ENCODE measurements at places on chromosomes 3 and 15.

DNA sequence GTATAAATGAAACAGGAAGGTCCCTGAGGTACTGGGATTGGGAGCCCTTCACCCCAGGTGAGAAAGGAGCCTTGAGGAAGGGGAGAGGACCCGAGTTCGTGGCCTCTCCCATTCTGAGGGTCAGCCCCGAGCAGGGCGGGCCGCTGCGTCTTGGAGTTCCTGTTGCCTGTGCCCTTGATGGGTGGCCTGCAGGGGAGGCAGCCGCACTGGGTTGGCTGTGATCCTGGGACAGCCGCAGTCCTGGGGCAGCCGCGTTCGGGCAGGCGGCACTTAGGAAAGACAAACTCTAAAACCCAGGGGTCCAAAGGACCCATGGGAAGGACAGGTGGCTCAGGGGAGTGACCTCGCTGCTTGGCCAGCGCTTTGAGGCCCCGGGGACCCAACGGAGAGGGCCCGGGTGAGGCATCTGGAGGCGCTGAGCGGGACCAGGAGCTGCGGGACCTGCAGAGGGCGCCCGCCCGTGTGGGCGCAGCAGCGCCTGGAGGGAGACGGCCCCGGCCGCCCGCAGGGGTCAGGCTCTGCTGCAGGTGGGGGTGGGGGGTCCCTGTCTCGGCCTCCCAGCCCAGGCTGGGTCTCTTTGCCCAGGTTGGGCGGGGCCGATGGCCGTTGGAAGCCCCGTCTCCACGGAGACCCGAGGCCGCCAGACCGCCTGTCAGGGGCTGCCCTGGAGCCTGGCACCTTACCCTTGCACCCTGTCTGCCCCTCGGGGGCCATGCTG lies 65.1 kb downstream of the HMCES start:
- no peak for DNase-seq

DNA sequence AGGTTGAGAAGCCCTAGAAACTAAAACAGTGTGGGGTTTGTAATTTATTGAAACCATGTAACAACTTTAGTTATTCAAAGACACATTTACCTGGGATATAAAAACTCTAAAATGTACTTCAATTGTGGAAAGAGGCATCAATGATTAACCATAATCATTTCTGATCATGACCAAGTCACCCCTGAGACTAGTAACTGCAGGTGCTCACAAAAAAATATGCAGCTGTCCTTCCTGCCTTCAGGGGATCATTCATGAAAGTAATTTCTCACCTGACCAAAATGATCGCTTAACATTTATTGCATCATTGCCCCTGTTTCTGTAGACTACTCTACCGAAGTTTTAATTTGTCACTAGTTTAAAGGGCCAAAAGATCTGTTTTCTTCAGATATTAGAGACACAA lies 9.0 kb downstream of the ACP3 start:
- DNase-seq, result no peak

DNA sequence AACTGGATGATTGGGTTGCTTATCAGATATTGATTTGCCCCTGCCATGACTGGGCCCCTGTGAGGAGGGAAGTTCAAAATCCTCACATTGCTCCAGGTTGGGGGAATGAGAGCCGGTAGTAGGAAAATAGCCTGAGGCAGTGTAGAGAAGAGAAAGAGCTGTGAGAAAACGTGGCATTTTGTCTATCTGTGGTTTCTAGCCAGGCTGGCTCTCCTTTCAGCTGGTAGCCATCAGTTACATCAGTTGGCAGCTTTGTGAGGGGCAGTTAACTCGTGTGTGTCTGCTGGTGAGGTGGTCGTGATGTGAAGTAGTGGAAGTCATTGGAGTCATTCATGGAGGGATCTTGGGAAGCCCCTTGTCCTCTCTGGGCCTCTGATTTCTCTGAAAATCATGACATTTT lies 5.2 kb downstream of the ESYT3 start:
- DNase-seq, result no peak

DNA sequence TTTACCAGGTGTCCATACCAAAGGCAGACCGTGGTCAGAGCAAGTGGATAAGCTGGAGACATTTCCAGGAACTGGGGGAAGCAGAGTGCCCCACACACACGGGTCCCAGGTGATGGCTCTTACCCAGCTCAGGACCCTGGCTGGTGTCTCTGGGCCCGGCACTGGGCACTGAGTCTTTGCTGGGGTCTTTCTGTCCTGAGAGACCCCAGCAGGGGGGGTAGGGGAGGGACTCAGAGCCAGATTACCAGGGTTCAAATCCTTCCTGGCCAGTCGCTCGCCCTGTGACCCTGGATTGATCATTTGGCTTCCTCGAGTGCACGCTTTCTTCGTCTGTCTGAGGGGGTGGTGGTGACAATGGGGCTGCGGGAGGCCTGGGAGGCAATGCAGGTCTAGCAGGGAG lies 95.7 kb downstream of the PLXNA1 start:
- DNase-seq, result no peak

DNA sequence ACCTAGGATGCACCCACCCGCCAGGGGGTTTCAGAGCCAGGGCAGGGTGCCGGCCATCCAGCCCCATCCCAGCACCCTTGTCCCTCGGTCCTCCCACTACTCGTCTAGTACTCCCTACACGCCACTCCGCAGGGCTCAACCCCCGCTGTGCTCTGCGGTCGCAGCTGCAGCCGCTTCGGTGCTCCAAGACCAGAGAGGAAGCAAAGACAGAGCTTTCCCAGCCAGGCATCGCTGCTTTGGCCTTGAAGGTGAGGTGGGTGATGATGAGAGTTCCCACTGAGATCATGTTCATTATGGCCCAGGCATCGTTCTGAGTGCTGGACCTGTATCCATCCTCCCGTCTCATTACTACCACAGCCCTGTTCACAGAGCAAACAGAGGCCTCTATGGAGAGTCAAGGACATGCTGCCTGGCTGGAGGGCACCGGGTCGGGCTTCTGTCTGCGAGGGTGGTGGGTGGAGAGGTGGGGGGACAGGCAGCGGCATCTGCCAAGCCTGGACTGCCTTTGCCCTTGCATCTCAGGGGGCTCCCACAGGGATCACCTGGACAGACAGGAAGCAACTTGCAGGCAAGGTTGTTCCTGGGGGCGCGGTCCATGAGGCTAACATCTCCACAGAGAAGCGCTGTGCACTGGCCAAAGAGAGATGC lies 66.9 kb downstream of the KLF13 start:
- DNase-seq, result no peak

- no peak for DNase-seq
These were observed 22.9 kb downstream of the NBEAL2 start for GRCh38 chr3:47002171-47003055.

- DNase-seq, result no peak
These were observed 31.3 kb downstream of the CYP8B1 start for GRCh38 chr3:42844412-42844713.

DNA sequence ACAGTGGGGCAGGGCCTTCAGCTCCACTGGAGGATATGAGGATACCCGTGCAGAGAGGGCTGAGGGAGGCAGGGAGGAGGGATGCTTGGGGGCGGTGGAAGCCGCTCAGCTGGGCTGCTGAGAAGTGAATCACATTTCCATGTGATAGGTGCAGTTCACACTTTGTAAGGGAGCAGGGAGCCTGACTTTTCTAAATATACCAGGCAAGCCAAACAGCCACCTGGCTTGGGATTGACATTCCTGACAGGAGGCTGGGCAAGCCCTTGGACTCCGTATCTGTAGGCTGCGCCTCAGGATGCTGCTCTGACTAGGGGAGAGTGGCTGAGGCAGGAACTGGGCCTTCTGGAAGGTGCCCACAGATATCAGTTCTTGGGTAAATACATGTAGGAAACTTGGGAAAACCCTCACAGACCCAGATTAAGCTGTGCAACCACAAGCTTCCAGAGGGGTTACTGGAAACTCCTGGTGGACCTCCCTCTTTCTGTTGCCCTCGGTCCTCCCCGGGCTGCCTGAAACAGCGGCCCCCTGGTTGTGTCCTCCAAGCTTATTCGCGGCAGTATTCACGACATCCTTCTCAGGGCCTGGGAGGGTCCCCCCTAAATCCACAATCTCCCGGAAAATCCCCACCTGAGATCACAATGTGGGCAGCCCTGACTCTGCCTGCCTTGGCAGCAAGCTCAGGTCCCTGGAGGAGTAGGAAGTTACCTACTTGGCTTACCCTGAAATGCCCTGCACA lies 33.0 kb upstream of the ADCY5 start:
- no peak for DNase-seq

- DNase-seq, result no peak
These were observed 408.9 kb upstream of the CBLB start for GRCh38 chr3:106277731-106278130.

GRCh38 chr3:43290956-43291355 lies 4.6 kb downstream of the SNRK start:
- DNase-seq, result no peak

DNA sequence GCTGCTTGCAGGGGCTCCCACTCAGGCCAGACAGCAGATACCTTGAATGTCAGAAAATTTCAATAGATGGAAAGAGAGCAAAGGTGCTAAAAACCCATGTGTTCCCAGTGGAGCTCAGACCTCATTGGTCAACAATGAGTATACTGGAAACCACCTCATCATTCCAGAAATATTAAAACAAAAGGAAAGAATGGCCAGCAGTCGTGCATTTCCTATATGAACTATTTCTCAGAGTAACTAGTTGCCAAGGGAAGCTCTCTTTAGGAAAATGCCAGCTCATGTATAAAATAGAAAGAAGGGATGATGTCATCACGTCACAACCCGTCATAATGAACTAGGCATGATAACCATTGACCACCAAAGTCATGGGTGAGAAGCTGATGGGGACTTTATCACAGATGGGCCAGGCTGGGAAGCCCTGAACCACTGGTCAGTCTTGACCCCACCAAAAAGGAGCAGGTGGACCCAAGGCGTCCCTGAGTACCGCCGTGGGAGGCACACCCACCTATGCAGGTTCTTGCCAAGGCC lies 17.5 kb downstream of the DNAJB8 start:
- no peak for DNase-seq

DNA sequence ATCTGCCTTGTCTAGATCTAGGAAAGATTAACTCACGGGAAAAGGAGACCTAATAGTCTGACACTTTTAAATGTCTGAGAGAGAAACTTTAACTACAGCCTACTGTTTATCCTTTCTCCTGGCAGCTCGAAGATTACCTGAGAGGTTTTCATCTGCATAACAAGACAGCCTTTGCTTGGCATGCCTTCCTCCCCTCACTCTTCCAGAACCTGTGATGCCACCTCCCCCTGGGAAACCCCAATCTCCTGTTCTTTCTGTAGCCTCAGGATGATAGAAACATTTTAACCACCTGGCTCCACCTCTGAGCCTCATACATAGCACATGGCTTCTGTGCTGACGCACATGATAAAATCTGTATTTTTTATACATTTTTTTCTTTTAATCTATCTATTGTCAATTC lies 420.8 kb downstream of the CNTN6 start:
- no peak for DNase-seq

DNA sequence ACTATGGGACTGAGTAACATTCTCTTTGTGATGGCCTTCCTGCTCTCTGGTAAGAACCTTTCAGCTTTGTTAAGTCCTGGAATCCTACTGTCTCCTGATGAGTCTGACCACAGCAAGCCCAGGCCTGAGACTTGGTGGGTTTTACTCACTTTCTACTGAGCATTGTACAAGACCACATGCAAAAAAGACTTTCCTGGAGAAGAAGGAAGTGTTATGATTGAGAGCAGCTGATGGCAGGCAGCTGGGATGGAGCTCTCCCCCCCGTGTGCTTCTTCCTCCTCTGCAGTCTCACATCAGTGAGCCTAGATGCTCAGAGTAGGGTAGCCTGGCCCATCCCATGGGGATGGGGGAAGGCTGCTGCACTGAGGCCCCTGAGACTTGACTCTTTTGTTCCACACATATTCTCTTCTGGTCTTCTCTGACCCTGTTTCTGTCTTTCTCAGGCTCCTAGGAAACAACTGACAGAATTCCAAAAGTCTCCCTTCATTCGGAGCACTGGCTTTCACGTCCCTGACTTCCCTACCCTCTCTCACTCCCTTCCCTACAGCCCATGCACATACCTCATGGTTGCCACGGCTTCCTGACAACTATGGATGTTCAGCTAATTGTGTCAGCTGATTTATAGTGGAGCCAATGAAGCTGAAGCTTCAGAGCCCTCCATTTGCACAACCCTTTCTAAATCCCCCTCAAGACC lies 36.6 kb downstream of the CD86 start:
- DNase-seq, result no peak

DNA sequence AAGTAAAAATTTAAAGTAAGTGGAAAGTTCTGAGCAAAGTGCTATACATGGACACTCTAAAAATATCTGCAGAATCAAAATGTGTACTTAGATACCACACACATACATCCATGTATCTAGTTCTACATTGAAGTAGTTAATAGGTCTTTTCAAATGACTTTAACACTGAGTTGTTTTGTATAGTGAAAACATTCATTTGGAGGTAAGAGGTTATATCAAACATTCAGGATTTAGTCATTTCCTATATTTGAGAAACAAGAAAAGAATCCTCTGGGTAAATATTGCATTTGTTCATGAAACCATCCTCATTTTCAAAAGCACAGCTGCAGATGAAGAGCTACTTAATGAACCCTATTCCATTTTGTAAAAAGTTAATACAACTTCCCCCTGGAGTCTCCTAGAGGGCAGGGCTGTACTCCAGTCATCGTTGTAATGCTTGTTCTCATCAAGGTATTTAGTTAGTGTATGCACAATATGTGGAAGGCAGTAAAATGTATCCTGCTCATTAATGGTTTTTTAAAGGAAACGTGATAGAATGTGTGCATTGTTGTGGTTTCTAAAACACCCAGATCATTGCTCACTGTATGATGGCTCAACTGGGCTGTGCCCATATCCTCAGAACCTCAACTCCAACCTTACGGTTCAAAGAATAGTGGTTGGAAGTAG lies 26.2 kb downstream of the ARPP21 start:
- DNase-seq, result no peak

- DNase-seq, result no peak
These were observed 259.6 kb downstream of the STXBP5L start for GRCh38 chr3:121167374-121168139.

DNA sequence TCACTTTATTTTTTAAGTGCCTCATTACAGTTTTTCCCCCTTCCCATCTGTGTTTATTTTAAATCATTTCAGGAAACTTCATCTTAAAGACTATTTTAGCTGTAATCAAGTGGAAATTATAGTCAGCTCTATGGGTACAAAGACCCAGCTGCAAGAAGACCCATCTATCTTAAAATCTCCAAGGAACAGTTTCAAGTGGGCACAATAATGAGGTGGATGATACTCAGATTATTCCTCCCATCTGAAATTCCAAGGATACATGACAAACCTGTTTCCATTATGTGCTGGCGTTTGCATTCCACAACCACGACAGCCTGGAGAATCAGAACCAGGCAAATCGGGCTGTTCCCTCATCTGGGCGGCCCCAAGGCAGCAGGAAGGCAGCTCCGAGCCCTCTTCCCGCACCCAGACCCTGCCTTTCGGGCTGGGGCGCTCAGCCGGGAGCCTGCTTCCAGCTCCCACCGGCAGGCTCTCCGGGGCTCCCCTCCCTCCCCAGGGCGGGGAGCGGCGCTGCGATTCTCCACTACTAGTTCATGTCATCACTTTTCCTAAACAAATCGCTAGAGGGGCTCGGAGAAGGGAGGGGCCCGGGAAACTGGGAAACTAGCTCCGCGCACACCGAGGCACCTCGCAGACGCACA lies at the start of gene MGLL:
MGLL (minus strand) TSS at position 475 of the 641 bp plus-strand sequence; CDS start at position 278, 197 bp downstream.
- no peak for DNase-seq

All from GM18507 (cell line).